ENCODE measurements at places on chromosomes 11 and 22.

GRCh38 chr11:61685617-61685967 lies 5.4 kb downstream of the DAGLA start:
- DNase-seq = no peak

DNA sequence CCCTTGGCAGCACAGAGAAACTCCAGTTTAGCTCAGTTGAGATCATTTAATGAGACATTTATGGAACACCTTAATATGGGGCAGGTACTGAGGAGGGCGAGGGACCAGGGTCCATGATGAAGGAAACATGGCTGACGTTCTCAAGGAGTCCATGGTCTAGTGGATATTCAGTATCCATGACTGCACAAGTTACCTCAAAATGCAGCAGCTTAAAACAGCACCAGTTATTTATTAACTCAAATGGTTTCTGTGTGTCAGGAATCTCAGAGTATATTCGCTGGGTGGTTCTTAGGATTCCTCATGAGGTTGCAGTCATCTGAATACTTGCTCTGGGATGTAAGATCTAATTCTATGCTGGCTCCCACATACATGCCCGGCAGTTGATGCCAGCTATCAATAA lies 346.8 kb downstream of the LARGE1 start:
- no peak for DNase-seq

- no peak for DNase-seq
Observed at GRCh38 chr11:22084564-22084963, 108.3 kb upstream of the ANO5 start.

- no peak for DNase-seq
Observed at GRCh38 chr11:67484847-67485311, 2.1 kb downstream of the AIP start.

GRCh38 chr11:8586184-8586583 lies 7.8 kb downstream of the STK33 start:
- no peak for DNase-seq

DNA sequence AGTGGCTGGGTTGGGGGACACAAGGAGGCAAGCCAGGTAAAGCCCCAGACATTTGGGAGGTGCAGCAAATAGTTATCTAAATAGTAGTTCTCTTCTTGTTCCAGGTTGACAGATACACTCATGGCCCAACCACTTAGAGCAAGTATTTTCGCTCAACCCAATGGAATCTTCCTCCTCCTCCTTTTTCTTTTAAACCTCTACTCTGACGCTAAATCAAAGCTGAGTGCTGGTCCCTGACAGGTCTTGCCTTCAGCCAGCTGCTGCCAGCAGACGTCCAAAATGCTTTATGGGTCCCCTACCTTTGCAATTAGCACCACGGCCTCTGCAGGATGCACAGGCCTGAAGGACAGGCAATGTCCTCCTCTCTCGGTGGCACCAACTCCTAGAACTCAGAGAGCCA lies 558.5 kb downstream of the MIAT start:
- DNase-seq = no peak

GRCh38 chr22:44765571-44766285 lies 13.4 kb downstream of the ARHGAP8 start:
- no peak for DNase-seq

GRCh38 chr22:17549655-17550054 lies 13.6 kb upstream of the SLC25A18 start:
- no peak for DNase-seq

DNA sequence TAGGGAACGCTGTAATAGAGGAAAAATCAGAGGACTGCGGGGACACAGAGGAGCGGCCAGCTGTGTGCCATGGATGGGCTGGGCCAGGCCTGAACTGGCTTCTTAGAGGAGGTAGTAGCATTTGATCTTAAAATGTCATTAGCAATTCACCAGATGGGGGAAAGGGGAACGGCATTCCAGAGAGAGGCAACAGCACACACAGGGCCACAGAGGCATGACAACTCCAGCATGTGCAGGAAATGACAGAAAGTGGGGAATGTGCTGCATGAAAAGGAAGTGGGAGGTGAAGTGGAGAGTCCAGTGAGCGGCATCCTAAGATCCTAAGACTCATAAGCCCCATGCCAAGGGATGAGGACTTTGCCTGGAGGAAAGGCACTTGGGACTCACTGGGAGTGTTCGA lies 69.0 kb downstream of the UBASH3B start:
- no peak for DNase-seq

GRCh38 chr11:48109046-48109666 lies 107.5 kb upstream of the OR4B1 start:
- DNase-seq = no peak

DNA sequence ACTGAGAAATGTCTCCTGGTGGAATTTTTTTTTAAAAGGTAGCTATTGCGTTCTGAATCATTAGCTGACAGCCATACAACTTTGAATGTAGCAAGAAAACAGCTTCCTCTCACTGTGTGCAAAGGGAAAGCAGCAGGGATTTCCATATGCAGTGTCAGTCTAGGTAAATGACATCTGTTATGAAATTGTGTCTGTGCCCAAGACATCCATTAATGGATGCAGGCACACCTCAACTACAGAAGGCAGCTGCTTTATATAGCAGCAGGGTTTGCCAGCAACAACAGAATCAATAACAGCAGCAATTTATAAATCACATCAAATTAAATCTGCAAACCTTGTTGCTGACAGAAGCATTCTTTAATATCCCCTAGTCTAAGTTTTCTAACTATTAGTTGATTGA lies 745.3 kb upstream of the RAG2 start:
- DNase-seq = no peak

GRCh38 chr11:131079036-131079435 lies 162.8 kb upstream of the SNX19 start:
- no peak for DNase-seq

DNA sequence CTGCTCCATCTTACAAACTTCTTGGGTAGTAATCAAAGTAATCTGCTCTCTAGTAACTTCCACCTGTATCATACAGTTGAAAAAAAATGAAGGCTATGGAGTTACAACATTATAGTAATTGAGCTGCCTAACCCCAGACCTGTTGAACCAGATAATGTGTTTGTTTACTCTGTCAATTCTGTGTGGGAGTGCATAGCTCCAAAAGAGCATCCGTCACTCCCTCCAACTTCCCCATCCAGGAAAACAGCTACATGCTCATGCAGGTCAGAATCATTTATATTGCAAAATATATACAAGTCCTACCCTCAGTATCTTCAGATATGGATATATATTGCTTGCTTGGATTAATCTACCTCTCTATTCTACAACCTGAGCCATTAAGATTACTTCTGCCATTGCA lies 244.0 kb upstream of the ANO5 start:
- no peak for DNase-seq

- no peak for DNase-seq
Observed at GRCh38 chr11:130423541-130424142, 4.8 kb downstream of the ADAMTS8 start.

- no peak for DNase-seq
Observed at GRCh38 chr11:101003468-101003867, 126.1 kb downstream of the PGR start.

- DNase-seq = no peak
Observed at GRCh38 chr11:116610190-116610589, 162.6 kb downstream of the BUD13 start.

GRCh38 chr22:50112151-50113118 lies 22.6 kb downstream of the MOV10L1 start:
- DNase-seq = no peak

- DNase-seq = no peak
Observed at GRCh38 chr11:46377831-46378230, 3.6 kb upstream of the MDK start.

GRCh38 chr11:111566324-111566723 lies 25.8 kb downstream of the LAYN start:
- DNase-seq = no peak

- no peak for DNase-seq
Observed at GRCh38 chr11:2891326-2892214, 6.0 kb upstream of the CDKN1C start.

DNA sequence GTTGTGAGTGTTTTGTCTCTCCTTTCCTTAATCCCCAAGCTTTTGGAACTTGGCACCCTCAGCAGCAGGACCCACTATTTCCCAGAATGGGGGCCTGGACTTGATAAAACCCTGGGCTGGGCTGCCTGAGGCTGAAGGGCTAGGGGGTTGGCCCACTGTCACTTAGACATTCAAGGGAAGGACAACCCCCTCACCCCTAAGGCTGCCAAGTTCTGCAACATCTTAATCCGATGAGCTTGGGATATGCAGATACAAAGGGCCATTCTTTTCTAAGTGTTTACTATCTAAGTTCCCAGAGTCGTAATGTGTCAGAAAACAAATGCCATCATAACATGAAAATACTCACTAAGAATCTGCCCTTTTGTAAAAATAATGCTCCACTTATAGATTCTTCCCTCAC lies 42.9 kb downstream of the IRAG1 start:
- DNase-seq = no peak

DNA sequence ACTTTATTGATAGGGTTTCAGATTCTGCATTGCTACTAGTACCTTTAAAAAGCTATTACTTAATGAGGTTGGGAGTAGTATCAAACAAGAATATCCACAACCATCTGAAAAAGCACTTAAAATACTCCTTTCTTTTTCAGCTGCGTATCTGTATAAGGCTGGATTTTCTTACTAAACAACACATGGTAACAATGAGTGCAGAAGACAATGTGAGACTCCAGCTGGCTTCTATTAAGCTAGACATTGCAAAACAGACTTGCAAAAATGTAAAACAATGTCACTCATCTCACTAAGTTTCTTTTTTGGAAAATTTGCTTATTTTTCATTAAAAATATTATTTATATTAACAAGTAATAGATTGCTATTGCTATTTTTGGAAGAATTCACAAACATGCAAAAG lies 132.6 kb downstream of the WNT11 start:
- DNase-seq = no peak

DNA sequence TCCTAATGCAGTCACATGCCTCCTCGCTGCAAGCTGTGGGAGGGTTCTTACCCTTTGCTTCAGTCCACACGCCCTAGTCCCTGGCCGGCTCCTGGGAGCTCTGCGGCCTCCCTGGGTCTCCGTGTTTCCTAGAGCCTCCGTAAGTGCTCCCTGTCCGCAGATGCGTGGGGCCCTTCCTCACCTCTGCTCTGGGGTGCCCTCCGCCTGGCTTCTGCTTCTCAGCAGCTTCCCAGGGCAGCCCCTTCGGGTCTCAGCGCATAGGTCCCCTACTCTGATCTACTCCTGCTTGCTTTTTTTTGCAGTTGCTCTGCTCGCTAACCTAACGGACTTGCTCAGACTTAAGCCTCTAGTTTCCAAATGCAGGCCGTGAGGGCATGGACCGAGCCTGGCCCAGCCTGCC lies 22.4 kb downstream of the CAPN1 start:
- no peak for DNase-seq

DNA sequence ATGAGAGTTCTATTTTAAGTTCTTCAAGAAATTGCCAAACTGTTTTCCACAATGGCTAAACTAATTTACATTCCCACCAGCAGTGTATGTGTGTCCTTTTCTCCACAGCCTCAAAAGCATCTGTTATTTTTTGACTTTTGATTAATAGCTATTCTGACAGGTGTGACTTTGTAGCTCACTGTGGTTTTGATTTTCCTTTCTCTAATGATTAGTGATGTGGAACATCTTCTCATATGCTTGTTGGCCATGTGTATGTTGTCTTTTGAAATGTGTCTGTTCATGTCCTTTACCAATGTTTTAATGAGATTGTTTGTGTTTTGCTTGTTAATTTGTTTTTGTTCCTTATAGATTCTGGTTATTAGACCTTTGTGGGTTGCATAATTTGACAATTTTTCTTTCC lies 18.0 kb upstream of the RAB38 start:
- no peak for DNase-seq

DNA sequence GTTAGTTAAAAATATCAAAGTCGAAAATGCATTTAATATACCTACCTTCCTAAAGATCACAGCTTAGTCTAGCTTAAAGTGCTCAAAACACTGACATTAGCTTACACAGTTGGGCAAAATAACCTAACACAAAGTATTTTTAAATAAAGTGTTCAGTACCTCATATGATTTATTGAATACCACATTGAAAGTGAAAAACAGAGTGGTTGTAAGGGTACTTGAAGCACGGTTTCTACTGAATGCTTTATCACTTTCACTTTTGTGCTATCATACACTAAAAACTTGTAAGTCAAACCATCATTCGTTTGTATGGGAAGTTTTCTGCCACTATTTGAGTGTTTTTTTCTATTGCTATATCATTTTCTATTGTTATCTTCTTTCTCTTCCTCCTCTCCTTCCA lies 36.6 kb downstream of the ZBTB44 start:
- no peak for DNase-seq

DNA sequence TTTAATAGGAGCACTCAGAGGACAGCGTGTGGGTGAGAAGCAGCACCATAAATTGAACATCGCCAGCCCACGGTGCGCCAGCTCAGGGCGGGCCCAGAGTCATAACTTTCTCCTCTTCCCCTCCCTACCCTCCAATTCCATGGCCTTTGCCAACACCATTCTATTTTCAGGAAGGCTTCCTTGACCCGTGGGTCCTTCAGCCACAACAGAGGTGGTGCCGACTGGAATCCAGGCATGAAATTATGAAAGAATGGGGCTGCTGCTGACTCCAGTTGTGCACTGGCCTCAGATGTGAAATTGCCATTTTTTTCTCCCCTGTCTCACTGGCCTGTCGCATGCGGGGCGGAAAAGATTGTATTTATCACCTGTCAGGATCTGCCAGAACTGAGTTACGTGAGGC lies 345.9 kb downstream of the MIAT start:
- DNase-seq = no peak

DNA sequence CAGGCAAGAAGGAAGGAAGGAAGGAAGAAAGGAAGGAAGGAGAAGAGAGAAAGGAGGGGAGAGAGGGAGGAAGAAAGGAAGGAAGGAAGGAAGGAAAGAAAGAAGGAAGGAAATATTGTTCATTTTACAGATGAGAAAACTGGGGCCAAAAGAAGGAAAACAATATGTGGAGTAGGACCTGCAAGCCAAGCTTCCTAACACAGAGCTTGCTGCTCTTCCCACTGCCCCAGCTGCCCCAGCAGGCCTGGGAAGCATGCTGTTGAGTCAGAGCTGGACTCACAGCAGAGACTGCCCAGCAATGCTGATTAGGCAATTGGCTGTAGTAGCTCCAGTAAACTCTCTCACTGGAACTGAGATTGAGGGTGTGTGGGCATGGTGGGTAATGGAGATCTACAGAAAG lies 42.6 kb upstream of the SMCO4 start:
- no peak for DNase-seq

- DNase-seq = no peak
Observed at GRCh38 chr11:124843616-124843910, 21.7 kb upstream of the ROBO3 start.

DNA sequence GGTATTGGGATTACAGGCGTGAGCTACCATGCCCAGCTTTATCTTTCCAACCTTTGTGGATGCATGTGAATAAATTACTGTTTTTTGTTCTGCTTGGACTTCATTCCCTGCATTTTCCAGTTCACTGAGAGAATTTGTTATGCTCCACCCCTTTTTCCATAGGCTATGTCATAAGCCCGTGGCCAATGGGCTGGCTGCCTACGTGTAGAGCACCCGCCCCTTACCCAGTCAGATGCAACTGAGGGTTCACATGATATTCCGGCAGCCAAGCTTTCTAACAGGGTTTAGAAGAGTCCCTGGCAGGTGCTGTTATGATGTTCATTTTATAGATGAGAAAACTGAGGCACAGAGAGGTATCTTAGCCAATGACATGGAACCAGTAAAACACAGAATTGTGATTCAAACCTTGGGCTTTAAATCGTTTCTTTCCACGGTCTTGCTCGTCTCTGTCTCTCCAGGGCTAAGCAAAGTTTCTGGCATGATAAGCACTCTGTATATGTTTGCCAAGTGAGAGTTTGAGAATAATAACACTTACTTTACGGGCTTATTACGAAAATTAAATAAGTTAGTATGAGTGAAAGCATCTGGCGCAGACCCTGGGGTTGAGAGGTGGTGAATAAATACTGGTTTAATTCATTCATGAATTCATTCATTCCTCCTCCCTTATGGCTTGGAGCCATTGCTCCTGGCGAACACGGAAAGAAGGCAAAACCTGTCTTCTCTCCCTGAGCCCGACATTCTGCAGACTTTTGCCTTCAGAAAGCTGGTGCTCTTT lies 42.4 kb upstream of the RASD2 start:
- no peak for DNase-seq

Data from RWPE2 (cell line).